Pons (tissue), 1 donor: ENCODE measurements at places on chromosomes 12 and 14.

DNA sequence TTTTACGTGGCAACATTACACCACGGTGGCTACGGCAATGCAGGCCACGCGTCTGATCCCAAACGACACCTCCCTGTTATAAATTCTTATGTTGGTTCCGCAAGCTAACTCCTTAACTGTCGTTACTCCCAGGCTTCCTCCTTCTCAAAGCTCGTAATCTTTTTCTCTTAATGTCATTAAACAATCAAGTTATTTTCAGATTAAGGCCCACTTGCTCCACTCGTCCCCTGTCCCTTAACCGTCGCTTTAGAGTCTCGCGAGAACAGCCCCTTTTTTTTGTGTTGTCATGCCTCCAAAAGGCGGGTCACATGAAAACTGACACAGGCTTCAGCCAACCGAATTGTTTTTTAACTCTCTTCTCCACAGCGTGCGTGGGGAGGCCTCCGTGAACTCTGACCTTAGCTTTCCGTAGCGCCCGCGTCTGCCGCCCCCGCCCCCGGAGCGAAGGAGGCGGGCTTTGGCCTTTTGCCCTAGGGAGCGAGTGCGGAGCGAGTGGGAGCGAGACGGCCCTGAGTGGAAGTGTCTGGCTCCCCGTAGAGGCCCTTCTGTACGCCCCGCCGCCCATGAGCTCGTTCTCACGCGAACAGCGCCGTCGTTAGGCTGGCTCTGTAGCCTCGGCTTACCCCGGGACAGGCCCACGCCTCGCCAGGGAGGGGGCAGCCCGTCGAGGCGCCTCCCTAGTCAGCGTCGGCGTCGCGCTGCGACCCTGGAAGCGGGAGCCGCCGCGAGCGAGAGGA, at the start of gene CAND1:
Gene CAND1, plus strand, starts transcription at position 463 of the 737 bp plus-strand sequence. CDS start 360 bp downstream, outside the sequence.
- DNase-seq = peak; percentile 100

- no peak for DNase-seq
These were observed 495.1 kb downstream of the APAF1 start for GRCh38 chr12:99140017-99140720.

DNA sequence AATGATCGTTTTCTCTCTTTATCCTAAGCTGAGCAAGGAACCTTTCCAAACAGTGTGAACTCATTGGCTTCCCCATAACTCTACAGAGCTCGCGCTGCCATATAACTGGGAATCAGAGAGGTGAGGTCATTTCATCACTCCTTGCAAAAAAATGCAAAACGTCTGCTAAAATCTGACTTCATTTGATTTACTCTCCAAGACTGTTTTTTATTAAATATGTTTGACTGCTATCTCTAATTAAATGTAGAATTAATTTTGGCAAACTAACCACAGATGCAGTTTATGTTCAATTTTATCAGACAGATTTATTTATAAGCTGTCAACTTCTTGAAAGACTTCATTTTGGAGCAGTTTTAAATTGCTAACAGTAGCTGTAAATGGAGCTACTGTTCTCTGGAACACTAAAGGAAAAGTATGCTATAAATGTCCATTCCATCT, 131.6 kb upstream of the SOX5 start:
- no peak for DNase-seq

DNA sequence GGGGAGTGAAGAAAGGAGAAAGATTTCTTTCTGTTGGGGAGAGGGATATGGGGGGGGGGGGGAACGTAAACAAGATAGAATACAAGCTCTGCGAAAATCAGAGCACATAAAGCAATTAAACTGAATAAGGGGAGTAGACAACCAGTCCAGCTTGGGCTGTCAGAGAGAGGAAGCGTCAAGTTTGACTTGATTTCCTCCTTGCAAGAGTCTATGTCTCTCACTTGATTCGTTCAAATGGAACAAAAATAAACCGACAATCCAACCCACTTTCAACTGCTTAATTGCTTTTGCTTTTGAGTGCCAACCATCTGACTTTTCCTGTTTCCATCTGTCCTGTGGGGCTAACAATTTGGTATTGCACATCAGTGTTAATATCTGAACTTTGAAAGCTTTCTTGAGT, 942 bp downstream of the SYT1 start:
- DNase-seq = no peak

- DNase-seq = no peak
These were observed 32.4 kb downstream of the YY1 start for GRCh38 chr14:100271247-100271939.

DNA sequence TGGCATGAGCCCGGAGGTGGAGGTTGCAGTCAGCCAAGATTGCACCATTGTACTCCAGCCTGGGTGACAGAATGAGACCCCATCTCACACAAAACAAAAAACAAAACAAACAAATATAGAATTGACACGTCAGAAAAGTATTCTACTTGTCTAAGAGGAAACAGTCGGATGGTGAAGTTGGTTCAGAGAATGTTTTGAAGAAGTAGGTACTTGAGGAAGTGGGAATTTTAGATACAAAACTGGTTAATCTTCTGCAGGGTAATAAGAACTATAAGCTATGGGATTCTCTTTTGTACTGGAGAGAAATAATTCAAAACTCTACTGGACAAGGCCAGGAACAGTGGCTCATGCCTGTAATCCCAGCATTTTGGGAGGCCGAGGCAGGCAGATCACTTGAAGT, 14.6 kb upstream of the TCTN1 start:
- peak; percentile 47 for DNase-seq

DNA sequence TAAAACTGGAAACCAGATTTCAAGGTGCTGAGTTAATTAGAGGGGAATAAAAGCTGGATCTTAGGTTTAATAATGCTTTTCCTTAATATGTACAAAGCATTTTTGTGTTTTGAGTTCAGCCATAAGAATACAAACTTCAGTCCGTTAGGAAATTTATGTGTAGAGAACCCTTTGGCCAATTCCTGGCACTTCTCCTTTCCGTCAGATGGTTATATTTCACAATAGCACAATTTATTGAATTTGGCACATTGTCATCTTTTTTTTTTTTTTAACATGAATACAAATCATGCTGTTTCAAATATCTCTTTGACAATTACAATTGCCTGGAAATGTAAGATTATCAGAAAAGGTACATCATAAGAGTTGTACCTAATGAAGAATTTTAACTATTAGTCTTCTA, 56.2 kb upstream of the DDHD1 start:
- peak; percentile 36 for DNase-seq

DNA sequence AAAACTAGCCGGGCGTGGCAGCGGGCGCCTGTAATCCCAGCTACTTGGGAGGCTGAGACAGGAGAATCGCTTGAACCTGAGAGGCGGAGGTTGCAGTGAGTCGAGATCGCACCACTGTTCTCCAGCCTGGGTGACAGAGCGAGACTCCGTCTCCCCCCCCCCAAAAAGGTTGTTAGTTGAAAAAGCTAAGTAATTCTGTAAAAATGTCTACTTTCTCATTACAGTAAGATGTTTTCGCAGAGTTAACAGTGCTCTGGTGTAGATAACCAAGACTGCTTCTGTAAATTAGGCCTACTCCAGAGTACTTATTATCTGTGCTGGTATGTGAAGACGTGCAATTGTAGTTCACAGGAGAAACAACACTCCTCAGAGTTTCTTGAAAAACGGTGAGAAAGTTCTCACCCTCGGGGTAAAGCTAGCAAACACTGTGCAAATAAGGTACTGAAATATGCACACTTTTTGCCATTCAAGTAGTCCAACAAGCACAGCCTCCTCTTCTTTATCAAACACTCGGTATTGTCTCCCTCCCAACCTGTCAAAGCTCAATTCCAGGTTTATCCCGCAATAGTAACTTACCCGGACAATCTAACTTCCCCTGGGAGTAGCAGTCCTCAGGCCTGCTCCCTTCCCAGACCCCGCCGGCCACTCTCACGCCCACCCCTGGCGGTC, 974 bp downstream of the BTBD7 start:
- no peak for DNase-seq

DNA sequence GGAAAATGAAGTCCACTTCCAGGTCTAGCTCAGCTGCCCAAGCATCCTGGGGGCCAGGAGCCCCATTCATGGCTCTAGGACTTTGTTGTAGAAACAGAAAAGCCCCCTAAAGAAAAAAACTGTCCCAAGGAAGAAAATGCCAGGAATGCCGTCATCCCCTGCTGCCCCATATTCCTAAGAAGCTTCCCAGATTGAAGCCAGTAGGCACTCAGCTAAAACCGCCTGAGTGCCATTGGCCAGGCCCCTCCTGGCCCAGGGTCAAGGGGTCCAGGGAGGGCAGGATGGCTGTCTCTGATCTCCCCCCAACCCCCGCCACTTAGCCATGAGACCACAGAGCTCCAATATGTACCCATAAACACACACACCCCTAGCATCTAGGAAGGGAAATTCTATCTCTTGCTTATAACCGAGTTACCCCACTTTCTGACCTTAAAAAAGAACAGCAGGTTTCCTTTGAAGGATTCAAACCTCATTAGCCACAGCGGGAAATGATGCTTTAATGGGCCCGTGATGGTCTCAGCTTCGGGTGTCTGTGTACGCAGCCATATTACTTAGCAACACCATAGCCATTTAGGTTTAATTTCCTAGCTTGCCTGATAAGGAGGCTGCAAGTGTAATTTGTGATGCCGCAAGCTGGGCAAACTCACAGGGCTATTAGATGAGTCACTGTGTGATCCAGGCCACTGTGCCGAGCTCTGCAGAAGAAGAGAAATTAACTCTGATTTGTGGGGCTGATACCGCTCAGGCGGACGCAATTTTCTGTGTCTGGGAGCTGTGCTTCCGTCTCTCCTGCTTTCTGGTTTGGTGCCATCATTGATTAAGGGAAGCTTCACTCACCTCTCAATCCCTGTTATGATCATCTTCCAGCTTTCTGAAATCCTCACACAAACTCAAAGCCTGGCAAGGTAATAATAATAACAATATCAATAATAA, 84.2 kb downstream of the GCH1 start:
- no peak for DNase-seq

- DNase-seq = no peak
These were observed 1.4 kb downstream of the SYT10 start for GRCh38 chr12:33438025-33438772.

DNA sequence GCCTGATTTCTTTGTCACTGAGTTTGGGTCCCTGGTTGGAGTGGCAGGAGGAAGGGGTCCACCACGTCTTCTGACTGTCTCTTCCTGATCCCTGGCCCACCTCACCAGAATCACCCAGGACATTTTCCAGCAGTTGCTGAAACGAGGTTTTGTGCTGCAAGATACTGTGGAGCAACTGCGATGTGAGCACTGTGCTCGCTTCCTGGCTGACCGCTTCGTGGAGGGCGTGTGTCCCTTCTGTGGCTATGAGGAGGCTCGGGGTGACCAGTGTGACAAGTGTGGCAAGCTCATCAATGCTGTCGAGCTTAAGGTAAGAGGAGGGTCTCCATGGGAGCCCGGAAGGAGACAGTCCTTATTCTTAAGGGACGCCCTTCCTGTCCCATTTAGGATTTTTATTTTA, 12.3 kb downstream of the MARS1 start:
- DNase-seq = no peak

DNA sequence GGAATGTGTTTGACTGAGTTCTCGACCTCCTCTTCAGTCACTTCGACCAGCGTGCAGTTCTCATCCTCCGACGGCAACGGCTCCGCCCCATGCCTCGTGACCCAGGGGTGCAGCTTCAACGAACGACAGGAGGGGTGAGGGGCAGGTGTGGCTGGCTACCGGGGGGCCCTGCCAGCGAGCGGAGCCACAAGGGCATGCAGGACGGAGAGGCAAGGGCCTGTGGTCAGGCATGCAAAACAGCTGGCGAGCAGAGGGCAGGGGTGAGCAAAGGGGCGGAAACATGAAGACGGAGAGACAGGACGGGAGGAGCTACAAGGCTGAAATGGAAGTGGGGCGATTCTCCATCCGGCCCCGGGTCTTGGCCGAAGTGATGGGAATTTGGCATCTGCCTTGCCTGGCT, 38.7 kb downstream of the P2RX4 start:
- DNase-seq = no peak

GRCh38 chr12:117968151-117968789, 520 bp downstream of the KSR2 start:
- no peak for DNase-seq

- no peak for DNase-seq
These were observed 65.1 kb upstream of the DUSP6 start for GRCh38 chr12:89417246-89417977.

DNA sequence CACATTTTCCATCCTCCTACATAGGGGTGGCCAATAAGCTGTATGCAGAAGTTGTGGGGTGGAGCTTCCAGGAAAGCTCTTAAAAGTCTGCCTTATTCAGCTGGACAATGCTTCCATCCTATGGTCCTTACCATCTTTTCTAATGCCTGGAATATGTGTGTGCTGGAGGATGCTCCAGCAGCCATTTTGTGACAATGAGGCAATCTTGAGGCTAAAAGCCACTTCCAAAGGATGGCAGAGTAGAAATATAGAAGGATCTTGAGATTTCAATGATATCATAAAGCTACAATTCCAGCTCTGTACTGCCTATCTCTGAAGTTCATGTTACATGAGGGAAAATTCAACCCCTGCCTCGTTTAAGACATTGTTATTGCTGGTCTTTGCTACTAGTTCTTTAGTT, 95.7 kb downstream of the APAF1 start:
- no peak for DNase-seq

- no peak for DNase-seq
These were observed 3.0 kb upstream of the EP400 start for GRCh38 chr12:131946757-131947156.

DNA sequence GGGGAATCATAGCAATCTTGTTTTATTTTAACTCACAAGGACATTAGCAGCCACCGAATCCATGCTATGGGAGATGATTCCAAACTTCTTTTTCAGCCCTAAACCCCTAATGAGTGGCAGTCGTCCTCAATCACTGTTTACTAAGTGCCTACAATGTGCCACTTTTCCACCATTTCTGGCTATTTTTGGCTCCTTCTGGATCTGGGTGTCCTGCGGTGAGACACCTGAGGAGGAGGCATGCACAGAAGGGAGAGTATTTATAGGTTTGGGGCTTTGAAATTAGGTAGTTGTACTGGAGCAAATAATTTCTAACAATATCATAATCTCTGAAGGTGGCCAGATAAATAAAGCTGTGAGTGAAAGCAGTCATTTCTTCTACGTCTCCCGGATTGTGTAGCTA, 1125.6 kb downstream of the BCL11B start:
- DNase-seq = no peak

DNA sequence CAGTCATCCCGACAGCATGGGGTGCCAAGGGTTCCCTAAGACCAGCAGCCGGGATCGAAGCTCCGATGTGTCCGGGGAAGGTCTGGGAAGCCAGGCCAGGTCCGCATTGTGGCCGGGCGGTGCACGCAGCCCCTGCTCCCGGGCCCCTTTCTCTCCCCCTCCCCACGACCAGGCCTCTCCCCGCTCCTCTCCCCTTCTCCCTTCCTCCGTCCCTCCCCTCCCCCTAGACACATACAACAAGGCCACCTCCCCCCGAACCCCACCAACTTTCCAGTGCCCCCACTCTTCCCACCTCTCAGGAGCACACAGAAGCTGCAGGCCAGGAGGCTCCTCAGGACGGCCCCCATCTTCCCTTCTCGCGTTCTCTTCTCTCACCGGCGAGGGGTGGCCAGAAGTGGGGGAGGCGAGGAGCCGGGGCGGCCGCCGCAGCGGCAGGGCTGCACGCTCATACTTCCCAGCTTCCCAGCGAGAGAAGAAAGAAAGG, 413 bp downstream of the LRP6 start:
- peak; percentile 42 for DNase-seq
